AG08395 (cell line): ENCODE measurements at places on chromosomes 16 and 17.

GRCh38 chr16:68910051-68910450 lies 66.7 kb downstream of the TANGO6 start:
- DNase-seq: no peak

DNA sequence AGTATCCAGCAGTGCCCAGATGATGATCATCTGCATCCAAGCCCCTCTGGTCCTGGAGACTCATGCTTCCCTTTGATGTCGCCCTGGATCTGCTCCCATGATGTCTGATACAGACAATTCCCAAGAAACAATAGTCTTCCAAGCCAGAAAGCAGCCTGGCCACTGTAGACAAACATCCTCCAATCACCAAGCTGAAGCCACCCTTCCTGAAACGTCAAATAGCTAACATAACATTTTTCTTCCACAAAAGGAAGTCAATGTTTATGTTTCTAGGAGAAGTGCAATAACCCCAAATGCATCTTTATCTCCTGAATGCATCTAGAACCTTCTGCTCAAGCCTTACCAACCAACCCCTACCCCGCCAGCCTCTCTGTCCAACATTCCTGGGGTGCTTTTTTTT lies 1.2 kb upstream of the DPEP2 start:
- no peak for DNase-seq

GRCh38 chr17:29246628-29247027 lies at the start of gene CRYBA1:
Gene CRYBA1, plus strand, starts transcription at chr17:29246859. Its CDS starts 5 bp downstream, at chr17:29246864.
- no peak for DNase-seq

DNA sequence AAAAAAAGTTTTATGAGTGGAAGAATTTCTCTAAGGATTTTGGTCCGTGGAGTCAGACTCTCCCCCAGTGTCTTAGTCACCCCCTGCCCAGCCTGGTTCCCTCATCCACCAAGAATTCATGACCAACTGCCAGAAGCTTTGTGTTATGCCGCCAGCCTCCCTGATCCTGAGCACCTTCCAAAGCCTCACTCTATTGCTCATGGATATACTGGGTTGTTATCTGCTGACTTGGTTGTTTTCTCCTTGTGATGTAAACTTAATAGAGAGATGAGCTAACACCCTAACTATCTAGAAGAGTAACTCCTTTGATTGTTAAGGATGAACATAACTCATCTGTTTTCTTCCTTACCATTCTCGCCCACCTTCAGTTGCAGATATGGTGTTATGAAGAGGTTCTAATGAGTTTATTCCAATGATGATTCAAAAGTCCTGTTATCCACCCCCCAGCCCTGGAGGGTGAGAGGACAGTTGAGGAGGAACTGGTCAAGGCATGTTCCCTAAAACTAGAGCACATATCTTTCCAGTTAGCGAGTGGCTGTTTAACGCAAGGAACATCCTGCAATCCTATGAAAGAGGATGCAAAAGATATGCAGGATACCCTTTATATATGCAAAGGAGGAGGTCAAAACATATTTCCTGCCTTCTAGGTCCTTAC lies 1.5 kb upstream of the PSMD3 start:
- peak; percentile 79 for DNase-seq

GRCh38 chr17:55450232-55450825 lies 28.7 kb upstream of the MMD start:
- no peak for DNase-seq

GRCh38 chr16:3481696-3482658 lies 13.3 kb downstream of the C16orf90 start:
- no peak for DNase-seq

DNA sequence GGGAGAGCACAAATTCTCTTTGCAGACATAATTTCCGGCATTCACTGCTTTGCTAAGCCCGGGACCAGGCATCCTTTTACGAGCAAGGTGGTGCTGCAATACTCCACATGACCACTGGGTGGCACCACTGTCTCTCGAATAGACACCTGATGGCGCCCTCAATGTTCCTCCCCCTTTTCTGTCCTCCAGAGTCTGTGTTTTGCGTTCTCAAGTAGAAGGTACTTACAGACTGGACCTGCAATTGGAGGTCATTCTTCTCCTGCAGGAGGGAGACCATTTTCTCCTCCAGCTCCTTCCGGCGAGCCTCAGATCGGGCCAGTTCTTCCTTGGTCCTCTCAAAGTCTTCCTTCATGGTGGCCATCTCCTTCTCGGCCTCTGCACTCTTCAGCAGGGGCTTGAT lies 45.2 kb downstream of the MYH13 start:
- peak; percentile 88 for DNase-seq

DNA sequence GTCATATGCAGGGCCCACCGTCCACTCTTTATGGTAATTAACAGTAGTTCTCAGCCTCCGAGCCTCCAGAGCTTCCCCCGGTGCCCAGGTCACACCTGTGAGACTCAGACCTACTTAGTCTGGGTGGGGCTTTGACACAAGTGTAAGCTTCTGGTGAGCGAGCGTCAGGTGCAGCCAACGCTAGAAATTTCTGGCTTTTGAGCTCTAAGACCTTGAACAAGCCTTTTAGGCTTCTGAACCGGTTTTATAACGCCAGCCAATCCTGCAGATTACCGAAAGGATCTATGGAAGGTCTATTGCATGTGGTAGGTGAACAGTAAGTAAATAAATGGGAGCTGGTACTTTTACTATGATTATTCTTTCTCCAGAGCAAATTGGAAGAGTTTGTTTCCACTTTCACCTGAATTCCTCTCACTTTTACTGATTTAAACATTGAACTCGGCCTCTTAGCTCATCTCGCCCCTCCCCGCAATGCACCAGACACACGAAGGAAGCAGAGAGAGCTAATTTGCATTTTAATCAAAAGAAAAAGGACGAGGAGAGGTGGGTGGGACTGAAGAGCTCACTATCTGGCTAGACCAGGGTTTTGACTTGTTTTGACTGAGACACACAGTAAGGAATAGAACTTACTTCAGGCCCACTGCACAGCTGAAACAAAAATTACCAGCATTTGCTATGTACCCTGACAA lies 47.1 kb downstream of the ABAT start:
- no peak for DNase-seq

GRCh38 chr16:58034128-58034685 lies 8.7 kb downstream of the MMP15 start:
- no peak for DNase-seq

GRCh38 chr17:66339561-66339960 lies 37.1 kb downstream of the PRKCA start:
- no peak for DNase-seq

GRCh38 chr17:32523827-32524552 lies 37.2 kb downstream of the CDK5R1 start:
- no peak for DNase-seq

GRCh38 chr17:63699638-63700527 lies at the start of gene LIMD2:
Gene LIMD2, minus strand, starts transcription at chr17:63700125. Its CDS starts 827 bp downstream, at chr17:63699298.
- DNase-seq: peak; percentile 50

- DNase-seq: peak; percentile 15
Observed at GRCh38 chr16:69566981-69567680, 1.4 kb downstream of the NFAT5 start.

DNA sequence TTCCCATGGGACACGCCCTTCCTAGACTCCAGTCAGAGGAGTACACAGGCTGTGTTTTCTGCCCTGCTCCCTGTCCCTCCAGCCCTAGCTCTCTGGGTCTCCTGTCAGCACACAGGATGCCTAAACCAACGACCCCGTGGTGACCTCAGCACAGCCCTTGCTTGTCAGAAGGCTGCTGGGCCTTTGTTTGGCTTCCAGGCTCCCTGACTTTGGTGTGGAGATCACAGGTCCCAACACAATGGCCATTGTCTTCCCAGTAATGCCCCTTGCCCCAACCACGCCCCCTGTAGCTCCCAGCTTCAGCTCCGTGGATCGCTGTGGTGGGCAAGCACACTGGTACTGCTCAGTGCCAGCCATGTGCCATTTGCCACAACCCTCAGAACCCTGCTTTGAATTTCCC lies 15.0 kb downstream of the HNF1B start:
- DNase-seq: no peak
